ENCODE measurements at places on chromosomes 5 and 9. TPM values are rescaled to one million over a fixed set of nuclear protein-coding genes. Genes with fewer than 3 reads are reported as not detected.

- peak; percentile 93 for DNase-seq
These were observed 62.0 kb downstream of the ANKH start for GRCh38 chr5:14809369-14810155.

DNA sequence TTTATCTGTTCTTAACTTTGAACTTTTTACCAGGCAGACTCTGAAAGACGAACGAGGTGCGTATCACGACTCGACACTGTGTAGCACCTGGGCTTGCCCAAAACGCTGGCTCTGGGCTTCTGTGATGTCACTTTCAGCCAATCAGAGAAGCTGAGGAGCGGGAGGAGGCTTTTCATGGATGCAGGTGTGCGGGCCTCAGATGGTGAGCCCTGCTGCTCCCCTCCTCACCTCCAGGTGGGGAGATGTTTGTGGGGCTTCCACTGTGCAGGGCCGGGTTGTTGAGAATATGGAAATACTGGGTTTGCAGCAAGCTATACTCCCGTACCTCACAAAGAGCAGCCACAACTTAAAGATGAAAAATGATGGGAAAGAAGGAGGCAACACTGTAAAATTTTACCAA lies 246.3 kb downstream of the IRX2 start:
- no peak for DNase-seq

DNA sequence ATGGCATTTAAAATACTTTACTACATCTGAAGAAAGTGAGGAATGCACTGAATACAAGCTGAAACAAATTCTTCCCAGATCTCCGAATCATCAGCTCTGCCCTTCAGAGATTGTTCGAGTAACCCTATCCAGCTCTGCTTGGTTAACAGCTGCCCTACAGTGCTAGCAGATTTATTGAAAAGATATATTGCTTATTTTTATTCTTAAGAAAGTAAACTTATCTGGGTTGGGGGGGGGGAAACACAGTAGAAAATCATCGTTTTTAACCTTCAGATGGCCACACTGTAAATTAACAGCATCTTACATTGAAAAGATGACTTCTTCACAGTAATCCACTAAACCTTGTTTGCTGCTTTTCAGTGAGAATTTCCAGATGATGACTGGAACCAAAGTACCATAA lies 210.8 kb downstream of the NFIB start:
- no peak for DNase-seq

GRCh38 chr9:94624629-94625028 lies 14.7 kb downstream of the FBP1 start:
- DNase-seq: no peak

GRCh38 chr5:32500181-32500580 lies 55.6 kb upstream of the ZFR start:
- DNase-seq: no peak

Gene PCDHGC4
- total RNA-seq: not detected

Gene RNF180
- not detected for total RNA-seq

Gene NELFB
- 75.3 TPM for total RNA-seq

Gene F12
- total RNA-seq: 2.7 TPM

DNA sequence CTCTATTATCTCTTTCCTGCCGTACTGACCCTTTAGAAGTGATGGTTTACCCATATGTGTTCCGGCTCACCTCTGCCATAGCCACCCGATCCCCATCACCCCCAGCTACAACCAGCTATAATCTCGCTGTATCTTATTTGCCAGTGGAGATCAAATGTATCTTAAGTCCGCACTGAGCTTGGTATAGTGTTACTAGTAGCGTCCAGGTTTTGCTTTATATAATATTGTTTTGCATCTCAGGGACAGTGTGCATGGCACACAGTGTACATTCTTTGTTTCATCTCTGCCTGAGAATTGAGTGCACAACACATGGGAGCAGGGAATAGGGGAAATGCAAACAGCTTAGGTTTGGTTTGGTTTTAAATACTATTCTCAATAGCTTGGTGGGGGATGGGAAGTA lies 135.8 kb upstream of the SNX2 start:
- DNase-seq: no peak

GRCh38 chr9:93681269-93682154 lies 105.1 kb downstream of the PHF2 start:
- no peak for DNase-seq

DNA sequence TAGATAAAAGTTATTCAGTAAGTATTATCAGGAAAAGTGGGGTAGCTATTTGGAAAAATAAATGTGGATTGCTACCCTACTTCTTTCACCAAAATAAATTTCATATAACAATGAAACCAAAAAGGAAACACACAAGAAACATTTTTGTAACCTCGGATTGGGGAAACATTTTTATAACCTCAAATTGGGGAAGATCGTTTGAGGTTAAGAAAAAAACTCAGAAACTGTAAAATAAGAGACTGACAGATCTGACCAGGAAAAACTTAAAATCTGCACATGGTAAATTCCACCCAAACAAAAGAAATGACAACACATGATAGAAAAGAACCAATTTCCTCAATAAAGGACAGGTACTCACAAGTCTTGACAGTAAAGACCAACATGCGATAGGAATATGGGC lies 13.5 kb downstream of the EFCAB9 start:
- DNase-seq: no peak
